ENCODE measurements at places on chromosomes 16 and 17.
A peak's percentile ranks its signal among the peaks of the same experiment; 100 is the strongest.

DNA sequence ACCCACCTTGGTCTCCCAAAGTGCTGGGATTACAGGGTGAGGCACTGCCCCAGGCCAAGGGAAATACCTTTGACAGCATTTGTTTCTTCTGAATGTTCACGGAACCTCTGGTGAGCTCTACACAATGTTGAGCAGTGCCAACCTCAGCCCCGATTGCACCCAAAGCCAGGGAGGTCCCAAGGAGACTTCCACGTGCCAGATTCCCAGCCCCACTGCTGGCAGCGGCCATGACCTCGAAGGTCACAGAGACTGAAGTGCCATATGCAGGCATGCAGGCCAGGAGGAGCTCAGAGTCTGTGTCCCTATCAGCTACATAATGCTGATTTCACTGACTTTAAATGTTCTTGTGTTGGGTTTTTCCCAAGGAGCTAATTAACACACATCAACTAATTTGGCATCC is 226.4 kb upstream of the FOXF1 start:
- DNase-seq: no peak

GRCh38 chr16:5065326-5065725 is 430 bp downstream of the C16orf89 start:
- no peak for DNase-seq

- no peak for DNase-seq
Observed at GRCh38 chr17:45992904-45993303, 6.1 kb upstream of the STH start.

DNA sequence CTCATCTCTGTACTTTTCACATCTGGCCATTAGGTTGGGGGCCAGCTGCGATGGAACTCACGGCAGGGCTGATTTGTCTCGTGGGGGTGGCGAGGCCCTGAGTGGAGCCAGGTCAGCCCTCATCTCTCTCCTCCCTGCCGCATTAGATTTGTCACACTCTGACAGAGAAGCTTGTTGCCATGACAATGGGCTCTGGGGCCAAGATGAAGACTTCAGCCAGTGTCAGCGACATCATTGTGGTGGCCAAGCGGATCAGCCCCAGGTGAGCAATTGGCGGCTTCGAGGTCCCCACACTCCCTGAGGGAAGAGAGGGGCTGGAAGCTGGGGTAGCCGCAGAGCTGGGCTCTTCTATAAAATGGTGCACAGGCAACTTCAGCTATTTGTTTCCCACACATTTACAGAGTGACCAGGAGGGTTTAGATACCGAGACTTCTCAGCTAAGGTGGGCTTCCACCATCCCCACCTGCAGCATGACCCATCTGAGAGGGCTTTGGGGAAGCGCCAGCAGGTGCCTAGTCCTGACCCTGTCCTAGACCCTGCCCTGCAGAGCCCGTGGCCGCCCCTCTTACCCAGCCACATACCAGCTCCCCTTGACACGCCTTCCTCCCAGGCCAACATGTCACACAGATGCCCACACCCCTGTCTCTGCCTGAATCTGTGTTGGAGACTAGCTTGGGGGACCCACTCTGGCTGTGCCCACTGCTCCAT is 8.4 kb downstream of the TMEM98 start:
- no peak for DNase-seq

DNA sequence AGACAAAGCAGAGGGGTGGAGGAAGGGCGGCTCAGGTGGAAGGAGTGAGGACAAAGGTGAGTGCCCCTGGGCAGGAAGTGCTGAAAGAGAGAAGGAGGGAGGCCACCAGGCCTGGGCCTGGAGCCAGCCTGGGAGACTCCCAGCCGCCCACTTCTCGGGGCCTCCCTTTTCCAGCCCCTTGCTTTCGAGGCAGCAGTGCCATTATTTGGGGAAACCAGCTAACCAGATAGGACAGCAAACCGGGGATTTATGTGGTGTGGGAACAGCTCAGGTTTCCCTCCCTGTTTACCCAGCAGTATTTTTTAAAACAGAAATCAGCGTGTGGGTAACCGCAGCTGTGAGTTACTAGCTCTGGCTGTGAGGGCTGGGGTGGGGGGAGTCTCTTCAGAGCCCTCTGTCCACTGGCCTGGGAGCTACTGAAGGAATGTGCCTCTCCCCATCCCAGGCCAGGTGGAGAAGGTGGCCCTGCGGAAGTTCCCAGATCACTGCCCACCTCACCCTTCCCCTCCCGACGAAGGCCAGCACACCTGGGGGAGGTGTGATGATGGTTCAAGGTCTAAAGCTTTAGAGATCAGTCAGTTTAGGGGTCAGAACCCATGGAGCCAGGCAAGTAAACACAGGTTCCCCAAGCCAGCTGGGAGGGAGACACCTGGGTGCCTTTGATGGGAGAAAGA is 8.4 kb upstream of the MEOX1 start:
- no peak for DNase-seq

DNA sequence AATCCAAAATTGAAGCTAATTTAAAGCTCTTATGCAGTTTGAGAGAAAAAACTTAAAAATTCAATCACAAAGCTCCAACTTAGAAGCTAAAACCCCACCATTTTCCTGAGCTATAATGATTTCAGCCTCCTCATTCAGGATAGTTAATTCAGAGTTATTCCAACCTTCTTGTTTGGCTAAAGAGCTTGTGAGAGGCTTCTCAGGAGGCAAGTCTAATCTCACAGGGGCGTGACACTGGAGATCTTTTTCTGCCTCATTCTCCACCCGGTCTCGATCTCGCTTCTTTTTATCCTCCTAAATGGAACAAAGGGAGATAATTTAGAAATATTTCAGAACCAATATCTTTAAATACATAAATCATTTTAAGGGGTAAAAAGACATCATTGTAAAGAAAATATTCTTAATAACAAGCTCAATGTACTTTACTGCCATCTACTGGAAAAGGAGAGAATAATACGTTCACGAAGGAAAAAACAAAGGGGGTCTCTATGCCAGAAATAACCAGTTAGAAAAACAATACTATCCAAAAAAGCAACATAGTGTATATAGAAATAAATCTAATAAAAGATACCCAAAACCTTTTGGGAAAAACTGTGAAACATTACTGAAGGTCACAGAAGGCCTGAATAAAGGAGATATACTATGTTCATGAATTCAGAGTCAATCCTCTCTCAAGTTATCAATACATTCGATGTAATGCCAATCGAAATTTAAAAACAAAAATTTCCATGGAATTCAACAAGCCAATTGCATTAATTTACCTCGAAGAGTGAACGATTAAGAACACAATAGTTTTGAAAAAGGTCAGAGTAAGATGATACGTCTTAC is 13.9 kb downstream of the BRD7 start:
- DNase-seq: no peak

DNA sequence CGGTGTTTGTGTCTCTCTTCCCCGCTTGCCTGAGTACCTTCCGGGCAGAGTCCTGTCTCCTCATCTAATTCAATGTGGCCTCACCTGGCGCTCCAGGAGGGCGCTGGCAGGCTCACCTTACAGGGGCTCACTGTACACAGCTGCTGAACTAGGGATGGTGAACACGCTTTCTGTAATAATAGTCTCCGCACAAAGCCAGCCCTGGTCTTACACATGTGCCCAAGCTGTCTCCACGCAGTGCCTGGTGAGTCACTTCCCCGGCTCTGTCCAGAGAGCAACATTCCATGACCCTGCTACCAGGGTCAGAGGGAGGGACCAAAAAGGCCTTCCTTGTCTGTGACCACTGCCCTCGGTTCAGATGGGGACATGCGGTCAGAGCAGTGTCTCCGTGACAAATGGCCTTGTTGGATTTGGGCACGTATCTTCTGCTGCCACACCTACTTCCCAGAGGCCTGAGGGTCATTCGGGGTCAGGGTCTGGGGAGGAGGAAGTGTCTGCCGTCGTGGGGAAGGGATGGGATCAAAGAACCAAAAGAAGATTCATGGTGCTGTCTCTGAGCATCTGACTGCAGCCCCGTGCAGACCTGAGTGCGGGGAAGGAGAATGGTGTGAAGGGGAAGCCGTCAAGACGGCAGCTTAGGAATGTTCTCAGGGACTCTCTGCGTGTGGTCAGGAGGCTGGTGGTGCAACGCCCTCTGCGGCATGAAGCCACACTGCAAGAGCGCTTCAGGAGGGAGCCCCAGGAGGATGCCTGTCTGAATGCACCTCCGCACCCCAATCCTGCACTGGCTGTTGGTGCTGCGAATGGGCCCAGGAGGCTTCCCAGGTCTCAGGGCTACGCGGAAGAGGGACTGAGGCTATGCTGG is 68.8 kb downstream of the IL21R start:
- DNase-seq: no peak

GRCh38 chr16:49019831-49020230 is 261.8 kb downstream of the CBLN1 start:
- DNase-seq: no peak

DNA sequence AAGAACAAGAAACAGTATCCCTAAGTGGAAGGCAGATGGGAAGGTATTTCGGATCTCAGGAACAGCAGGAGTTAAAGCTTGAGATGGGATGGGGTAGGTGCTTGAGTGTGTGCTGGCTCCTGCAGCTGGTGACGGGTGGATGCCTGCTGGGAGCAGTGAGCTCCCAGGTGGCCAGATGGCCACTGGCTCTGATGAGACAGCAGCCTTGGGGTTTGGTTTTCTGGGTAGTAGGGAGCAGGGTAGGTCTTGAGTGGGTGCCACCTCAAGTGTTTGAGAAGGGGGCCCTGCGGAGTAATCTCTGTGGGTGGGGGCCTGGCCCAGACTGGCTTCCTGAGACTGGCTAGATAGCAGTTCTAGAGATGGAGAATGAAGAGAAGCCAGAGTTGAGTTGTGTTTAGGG is 10.3 kb downstream of the EPN2 start:
- DNase-seq: peak; percentile 10

- DNase-seq: no peak
Observed at GRCh38 chr16:81241706-81242105, 3.2 kb downstream of the BCO1 start.

- DNase-seq: no peak
Observed at GRCh38 chr16:31036691-31037090, 3.3 kb downstream of the STX4 start.

GRCh38 chr17:34542700-34543336 is 36.6 kb upstream of the TMEM132E start:
- DNase-seq: peak; percentile 52

DNA sequence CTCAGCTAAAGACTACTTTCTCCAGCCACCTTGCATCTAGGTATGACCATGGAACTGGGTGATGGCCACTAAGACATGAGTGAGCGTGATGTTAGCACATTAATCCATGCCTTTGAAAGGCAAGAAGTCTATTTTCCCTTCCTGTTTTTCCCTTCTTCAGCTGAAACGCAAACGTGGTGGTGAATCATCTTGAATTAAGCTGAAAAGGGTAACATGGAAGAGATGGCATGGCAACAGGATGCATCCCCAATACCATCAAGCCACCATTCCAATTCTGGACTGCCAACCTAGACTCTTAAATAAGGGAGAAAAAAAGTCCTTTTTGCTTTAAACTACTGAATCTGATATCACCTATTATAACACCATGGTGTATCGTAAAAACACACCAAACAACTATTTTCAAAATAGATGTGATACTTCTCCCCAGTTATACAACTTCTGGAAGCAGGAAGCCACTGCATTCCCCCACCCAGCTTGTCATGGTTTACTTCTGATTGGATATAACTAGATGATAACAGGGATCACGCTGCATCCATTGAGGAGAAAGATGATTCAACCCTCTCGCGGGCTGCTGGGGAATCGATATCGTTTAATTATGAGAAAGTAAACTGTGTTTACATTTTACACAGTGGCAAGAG is 368.6 kb downstream of the CDH13 start:
- DNase-seq: no peak

DNA sequence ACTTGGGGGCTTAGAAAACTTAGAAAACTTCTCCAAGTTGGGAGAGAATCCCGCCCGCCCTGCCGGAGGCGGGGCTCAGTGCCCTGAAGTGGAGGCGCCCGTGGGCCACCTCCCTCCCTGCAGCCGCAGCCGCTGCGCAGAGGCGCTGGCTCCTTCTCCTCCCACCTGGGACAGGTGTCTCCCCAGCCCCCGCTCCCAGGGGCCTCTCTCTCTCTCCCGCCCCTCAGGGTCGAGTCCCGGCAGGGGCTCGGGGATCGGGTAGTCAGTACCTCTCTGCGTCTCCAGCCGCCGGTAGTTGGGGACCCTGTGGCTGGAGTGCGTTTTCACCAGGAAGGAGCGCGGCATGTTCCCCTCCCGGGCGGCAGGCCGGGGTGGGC is 257 bp downstream of the SNAI3 start:
- no peak for DNase-seq

DNA sequence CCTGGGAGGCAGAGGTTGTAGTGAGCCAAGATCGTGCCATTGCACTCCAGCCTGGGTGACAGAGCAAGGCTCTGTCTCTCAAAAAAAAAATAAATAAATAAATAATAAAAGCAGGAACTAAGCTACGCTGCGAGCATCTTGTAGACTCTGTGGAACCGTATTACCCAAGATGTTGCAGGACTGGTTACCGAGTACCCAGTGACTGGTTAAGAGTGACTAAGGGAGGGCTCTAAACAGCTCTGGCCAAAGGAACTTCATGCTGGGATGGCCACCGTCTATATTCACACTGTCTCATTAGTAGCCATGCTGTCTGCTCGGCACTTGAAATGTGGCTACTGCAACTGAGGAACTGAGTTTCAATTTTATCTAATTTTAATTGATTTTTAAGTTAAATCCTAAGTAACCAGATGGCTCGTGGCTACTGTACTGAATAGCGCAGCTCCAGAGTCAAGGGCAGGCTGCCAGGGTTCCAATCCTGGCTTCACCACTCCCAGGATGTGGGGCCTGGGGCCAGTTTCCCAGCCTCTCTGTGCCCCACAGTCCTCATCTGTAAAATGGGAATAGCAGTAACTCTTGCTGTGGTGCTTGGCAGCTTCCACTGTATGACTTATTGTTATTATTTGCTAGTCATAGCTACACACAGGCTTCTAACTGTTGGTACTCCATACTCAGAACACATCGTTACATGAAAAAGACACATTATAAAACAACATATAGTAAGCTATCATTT is 3.0 kb downstream of the NTAN1 start:
- DNase-seq: peak; percentile 49

- DNase-seq: no peak
Observed at GRCh38 chr16:73544826-73545225, 496.9 kb upstream of the ZFHX3 start.

GRCh38 chr16:48608452-48608851 is 1.5 kb downstream of the N4BP1 start:
- DNase-seq: no peak

- no peak for DNase-seq
Observed at GRCh38 chr17:77792626-77793025, 165.9 kb upstream of the TNRC6C start.

GRCh38 chr17:6831661-6832263 is at the start of gene TEKT1:
TSS of gene TEKT1 (minus strand) at chr17:6831729. CDS start at chr17:6830376, 1,353 bp downstream.
- peak; percentile 45 for DNase-seq

- DNase-seq: no peak
Observed at GRCh38 chr17:66341462-66341861, 39.0 kb downstream of the PRKCA start.

- DNase-seq: no peak
Observed at GRCh38 chr16:50497592-50497991, 50.6 kb upstream of the NKD1 start.

DNA sequence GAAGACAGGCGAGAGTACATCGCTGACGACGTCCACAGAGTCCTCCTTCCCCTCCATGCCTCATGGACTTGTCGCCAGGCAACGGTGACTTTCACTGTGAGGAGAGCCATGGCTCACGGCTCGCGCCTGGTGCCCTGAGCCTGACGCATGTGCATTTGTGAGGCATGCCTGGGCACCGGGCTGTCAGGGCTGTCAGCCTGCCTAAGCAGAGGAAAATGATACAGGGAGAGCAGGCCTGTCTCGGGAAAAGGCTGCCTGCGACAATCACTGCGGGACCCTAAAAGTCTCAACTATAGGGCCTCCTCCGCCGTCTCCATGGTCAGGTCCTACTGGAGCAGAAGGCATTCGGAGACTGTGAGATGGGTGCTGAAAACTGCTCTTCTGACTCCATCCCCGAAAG is 135.5 kb upstream of the WSB1 start:
- DNase-seq: peak; percentile 13

GRCh38 chr16:85363881-85364280 is 249.2 kb upstream of the GSE1 start:
- no peak for DNase-seq
